Aorta (tissue), 5 donors: ENCODE measurements at places on chromosomes 16 and 17. TPM values are rescaled to one million over a fixed set of nuclear protein-coding genes. Genes with fewer than 3 reads are reported as not detected.

DNA sequence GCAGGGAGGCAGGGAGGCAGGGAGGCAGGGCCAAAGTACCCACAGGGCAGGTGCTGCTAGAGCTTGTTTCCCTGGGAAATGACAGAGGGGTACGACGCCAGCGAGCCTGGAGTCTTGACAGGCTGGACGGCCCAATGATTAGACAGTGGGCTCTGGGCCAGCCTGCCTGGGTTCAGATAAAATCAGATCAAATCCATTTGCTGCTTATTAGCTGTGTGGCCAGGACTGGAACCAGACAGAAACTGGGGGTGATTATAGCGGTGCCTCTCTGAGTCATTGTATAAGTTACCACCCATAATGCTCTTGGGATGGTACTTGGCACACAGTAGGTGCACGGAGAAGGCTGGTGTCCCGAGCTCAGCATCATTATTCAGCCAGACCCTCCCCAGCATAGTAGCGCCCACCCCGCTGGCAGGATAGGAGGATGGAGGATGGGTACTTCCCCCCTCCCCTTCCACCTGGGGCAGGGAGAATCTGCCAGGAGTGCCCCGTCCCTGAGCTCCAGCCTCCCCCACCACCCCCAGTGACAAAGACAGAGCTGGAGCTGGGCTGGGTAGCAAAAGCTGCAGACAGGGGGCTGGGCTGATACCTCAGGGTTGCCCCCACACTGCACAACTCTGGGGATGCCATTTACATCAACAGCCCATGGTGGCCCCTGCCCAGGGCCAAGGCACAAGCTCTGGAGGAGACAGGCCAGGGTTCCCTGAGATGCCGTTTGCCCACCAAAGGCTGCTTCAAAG, 77.6 kb upstream of the TNRC6C start:
- DNase-seq = no peak

- no peak for DNase-seq
These were observed 4.1 kb upstream of the SNTB2 start for GRCh38 chr16:69182730-69183416.

DNA sequence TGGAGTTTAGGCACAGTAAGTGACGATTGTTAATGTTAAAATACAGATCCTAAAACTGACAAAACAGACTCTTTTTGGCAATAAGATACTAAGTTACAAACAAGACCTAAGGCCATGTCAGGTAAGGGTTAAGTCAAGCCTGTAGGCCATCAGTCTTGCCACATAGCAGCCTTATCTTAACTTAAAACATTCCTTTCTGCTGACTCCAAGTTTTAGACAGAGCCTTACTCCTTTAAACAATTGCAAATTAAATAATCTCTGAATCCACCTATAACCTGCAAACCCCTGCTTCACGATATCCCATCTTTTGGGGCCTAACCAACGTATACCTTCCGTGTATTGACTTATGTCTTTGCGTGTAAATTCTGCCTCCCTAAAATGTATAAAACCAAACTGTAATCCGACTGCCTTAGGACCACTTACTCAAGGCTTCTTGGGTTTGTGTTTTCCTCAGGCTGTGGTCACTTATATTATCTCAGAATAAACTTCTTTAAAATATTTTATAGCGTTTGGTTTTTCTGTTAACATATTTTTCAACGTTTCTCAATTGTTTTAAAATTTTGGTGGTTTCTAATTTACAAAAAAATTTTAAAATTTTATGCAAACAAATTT, 64.4 kb downstream of the EFCAB5 start:
- DNase-seq = no peak

The FZD2 gene
- total RNA-seq = 22.1 TPM

DNA sequence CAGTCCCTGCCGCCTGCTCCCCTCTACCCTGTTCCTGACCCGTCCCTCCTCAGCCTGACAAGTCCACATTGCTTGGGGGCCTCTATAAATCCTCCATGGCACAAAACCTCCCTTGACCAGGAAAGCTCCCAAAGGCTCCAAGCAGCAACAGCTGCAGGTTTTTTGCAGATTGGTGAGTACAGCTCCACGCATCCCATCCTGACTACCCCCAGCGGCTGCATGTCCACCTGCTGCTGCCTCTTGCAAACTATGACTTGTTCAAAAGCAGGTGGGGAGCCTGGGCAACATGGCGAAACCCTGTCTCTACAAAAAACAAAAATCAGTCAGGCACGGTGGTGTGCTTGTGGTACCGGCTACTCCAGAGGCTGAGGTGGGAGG, 122.8 kb downstream of the ANKRD11 start:
- DNase-seq = no peak

DNA sequence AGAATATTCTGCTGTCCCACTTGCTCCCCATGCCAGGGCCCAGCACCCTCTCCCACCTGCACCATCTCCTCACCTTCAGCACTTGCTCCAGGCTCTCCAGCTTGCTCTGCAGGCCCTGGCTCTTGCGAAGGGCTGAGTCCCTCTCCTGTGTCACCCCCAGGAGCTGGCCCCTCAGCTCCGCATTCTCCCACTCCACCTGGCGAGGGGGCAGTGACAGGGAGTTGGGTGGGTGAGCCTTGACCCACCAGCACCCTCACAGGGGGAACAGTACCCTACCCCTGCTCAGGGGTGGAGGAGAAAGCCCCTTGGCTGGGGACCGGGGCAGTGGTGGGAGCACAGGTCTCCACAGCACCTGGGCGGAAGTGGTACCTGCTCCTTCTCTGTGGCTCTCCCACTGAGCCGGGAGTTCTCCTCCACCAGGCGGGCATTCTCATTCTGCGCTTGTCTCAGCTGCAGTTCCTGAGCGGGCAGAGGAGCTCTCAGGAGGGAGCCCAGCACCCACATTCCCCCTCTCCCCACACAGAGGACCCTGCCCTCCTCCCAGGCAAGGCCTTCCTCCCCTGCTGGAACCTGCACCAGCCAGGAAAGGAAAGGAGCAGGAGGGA, 5.9 kb downstream of the TSPOAP1 start:
- no peak for DNase-seq

GRCh38 chr16:14529010-14529669, 100.9 kb downstream of the PARN start:
- DNase-seq = peak; percentile 76

The OR3A2 gene
- not detected for total RNA-seq

- no peak for DNase-seq
These were observed 75.2 kb downstream of the TANC2 start for GRCh38 chr17:63041251-63041650.

- no peak for DNase-seq
These were observed 137.0 kb downstream of the TMEM114 start for GRCh38 chr16:8453359-8453758.

The CTF1 gene
- 7.2 TPM for total RNA-seq

The TMEM92 gene
- 1.4 TPM for total RNA-seq

- DNase-seq = no peak
These were observed 180.9 kb downstream of the RPTOR start for GRCh38 chr17:80725517-80725916.

The CD300LG gene
- total RNA-seq = 3.9 TPM

GRCh38 chr17:64492481-64493109, 4.3 kb downstream of the POLG2 start:
- no peak for DNase-seq

- DNase-seq = no peak
These were observed 6.2 kb upstream of the DUSP14 start for GRCh38 chr17:37483311-37484039.

GRCh38 chr16:87860553-87861299, 8.6 kb downstream of the SLC7A5 start:
- DNase-seq = no peak

DNA sequence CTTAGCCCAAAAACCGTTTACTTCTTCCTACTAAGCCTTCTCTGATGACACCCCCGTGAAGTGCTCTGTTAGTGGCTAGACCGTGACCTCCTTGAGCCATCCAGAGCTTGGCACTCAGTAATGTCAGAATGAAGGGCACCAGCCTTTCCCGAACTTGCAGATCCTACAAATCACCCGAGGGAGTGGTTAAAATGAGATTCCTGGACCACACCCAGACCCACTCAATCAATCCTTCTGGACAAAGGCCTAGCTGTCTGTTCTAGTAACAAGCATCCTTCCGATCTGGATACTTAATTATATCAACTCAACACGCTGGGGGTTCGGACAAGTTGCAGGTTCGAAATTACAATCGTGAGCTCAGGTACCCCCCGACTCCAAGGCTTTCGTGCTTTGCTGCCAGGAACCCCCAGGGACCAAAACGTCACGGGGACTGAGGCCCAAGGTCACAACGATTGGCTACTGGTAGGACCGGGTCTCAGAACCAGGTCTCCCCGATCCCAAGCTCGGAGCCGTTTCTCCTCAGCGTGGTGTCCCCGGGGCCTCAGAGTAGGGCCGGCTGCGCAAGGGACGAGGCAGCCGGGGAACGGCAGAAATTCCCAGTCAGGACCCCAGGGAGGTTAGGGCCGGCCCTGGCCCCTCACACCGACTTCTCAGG, 527 bp downstream of the CIAPIN1 start:
- DNase-seq = peak; percentile 81

The TBC1D3K gene
- total RNA-seq = not detected

DNA sequence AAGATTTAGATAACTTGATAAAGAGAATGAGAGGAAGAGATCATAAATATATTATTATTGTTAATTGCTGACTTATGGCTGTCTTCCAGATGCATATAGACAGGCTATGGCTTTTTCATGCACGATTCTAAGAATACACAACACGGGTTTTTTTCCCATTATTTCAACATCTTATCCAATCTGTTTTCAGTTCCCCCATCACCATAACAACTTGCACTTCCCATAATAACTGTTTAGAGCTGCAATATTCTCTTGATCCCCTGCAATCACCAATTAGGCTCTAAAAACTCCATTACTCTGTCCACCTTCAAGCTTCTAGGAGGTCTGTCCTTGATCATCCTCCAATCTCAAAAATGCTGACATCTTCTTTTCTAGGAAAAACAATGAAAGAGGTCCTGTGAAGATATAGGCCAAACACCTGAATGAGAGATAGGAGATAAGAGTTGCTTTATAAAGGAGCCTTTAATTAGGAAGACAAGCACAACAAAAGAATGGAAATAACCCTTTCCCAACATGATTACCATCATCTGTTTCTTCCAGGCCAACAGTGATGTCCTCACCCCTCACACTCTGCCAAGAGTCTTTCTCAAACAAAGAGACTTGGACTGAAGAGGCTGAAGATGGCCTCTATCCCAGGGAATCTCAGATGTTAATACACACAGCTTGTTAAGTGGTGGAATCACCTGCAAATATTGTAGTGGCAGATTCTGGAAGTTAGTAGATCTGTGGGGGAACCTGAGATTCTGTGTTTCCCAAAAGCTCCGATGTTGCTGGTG, 32.2 kb upstream of the CCL2 start:
- DNase-seq = no peak

The RNF112 gene
- total RNA-seq = 5.4 TPM

DNA sequence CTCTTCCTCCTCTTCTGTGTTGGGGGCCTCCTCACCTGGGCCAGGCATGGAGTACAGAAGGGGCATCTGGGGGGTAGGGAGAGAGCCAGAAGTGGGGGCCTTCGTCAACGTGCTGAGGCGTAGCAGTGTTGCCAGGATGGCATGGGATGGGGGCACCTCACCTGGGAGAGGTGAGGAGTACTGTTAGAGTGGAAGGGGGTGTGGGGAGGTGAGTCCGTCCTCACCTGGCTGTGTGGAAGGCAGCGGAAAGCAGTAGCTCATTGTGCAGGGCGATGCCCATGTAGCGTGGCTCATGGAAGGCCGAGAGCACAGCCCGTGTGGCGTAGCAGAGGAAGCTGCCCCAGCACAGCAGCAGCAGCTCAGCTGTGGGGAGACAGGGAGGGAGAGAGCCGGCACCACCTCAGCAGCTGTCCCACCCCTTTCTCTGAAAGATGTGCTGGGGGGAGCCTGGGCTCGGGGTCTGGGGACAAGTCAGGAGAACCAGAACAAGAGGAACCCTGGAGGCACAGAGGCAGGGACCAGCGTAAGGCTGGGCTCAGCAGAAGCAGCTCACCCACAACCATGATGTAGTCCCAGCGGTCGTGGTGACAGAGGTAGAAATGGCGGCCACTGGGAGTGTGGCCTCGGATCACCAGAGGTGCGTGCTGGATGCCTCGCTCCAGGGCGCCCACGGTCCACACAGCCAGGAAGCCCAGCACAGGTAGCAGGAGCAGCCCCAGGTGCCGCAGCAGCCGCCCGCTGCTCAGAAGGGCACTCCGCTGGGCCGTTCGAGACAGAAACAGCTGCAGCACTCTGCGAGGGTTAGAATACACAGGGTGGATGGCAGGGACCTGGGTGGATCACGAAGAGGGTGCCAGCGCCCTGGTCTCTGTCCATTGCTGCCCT, 9.0 kb downstream of the GPR179 start:
- DNase-seq = peak; percentile 55

The MYCBPAP gene
- total RNA-seq = 1.8 TPM

DNA sequence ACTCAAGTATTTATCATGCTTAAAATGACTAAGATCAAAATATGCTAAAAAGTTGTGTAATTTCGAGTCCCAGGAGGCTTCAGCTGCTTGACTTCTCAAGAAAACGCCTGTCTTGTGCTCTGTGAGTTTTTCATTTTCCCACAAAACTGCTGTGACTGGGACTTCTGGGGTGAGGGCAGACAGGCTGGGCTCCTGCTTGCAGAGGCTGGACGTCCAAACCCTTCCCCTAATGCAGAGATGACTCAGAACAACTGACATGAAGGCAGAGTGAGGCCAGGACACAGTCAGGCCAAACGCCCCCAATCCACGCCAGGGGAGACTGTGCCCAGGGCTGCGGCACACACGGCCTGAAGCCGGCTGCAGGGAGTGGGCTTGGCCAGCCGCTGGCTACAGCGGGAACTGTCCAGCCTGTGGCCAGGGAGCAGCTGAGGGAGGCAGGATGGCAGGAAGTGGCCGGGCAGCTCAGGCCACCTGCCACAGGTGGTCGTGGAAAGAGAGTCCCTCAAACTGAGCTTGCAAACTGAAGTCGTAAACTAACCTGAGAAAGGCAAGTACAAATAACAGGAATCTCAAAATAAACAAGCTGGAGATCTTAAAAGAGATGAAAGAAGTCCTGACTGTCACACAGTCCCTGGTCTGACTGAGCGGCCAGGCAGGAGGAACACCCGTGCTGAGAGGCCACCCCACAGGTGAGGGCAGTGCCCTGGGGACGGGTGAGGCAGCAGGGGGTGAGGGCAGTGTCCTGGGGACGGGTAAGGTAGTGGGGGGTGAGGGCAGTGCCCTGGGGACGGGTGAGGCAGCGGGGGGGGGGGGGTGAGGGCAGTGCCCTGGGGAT, 21.3 kb upstream of the HEXD start:
- no peak for DNase-seq

DNA sequence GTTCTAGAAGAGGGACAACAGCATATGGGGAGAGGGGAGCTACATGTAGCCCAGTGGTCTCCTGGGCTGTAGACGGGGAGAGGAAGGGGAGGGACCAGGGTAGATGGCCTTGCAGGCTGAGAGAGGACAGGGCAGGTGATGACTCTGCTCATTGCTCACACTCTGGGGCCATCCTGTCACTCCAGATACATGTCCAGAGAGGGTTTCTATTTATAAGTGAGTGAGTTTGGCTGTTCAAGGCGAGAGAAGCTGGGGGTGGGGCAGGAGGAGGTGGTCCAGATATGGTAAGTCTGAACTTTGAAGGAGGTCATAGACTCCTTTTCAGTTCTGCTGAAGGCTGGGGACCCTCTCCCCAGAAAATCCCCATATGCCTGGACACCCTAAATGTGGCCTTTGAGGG, 22.2 kb downstream of the CACNA1G start:
- DNase-seq = no peak
